ENCODE measurements at places on chromosomes 2 and 18.

GRCh38 chr2:94985636-94986035 lies 39.9 kb upstream of the MAL start:
- no peak for DNase-seq

DNA sequence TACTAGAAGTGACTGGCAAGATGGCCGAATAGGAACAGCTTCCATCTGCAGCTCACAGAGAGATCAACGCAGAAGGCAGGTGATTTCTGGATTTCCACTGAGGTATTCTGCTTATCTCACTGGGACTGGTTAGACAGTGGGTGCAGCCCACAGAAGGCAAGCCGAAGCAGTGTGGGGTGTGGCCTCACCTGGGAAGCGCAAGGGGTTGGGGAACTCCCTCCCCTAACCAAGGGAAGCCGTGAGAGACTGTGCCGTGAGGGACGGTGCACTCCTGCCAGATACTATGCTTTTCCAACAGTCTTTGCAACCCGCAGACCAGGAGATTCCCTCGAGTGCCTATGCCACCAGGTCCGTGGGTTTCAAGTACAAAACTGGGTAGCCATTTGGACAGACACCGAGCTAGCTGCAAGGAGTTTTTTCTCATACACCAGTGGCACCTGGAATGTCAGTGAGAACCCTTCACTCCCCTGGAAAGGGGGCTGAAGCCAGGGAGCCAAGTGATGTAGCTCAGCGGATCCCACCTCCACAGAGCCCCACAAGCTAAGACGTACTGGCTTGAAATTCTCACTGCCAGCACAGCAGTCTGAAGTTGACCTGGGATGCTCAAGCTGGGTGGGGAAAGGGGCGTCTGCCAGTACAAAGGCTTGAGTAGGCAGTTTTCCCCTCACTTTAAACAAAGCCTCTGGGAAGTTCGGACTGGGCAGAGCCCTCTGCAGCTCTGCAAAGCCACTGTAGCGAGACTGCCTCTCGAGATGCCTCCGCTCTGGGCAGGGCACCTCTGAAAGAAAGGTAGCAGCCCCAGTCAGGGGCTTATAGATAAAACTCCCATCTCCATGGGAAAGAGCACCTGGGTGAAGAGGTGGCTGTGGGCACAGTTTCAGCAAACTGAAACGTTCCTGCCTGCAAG lies 40.1 kb downstream of the PLEK start:
- no peak for DNase-seq

DNA sequence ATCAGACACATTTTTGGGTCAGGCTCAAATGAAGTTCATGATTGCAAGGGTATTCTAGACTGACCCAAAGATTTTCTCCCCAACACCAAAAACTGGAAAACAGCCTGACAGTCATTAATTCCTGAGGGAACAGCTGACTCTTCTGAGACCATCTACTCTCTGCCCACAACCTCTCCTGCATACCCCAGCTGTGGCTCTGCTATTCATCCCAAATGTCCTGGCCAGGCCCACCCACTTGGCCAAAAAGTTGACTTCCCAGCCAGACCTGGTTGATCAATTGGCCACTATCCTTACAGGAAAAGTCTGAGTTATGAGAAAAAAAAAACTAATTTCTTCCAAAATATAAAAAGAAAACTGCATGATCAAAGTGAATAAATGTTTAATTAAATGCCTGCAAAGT lies 103.8 kb upstream of the ST3GAL5 start:
- no peak for DNase-seq

GRCh38 chr2:10016802-10017258 lies 26.5 kb upstream of the KLF11 start:
- DNase-seq = no peak

- DNase-seq = no peak
Measured at GRCh38 chr2:97011977-97012569, 25.7 kb upstream of the FAM178B start.

DNA sequence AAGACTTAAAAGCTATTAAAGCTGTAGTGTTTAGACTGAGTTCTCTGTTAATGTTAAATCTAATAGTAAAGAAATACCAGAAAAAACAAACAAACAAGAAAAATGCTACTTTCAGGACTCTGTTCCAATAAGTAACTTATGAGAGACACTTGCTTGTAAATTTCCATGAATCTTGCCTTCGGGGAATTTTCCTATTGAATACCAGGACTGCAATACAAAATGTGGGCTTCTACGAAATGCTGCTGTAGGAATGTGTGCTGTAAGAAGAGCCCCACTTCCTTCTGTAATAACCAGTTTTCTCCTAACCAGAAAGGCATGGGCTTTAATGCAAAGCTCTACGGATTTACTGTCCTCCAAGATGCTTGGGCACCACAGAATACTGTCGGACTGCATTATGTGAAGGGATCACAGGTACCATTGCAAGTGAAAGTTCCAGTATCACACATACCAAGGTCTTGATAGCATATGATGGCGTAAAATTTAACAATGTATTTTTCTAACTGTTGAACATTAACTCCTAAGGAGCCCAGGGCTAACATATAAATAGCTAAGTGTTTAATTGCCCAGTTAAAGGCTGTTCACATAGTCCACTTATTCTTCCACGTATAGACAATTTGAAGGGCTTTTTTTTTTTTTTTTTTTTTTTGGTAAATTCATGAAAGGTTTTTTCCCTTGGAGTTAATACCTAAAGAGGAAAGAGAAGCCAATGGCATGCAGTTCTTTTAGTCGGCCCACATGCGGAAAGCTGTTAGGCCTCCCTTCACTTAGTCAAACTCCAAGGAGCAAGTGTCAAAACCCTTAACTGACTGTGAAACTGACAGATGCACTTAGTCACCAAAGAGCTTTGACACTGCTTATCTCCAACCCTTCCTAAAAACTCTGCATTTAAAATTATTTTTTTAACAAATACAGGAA lies 564.0 kb upstream of the POU3F3 start:
- DNase-seq = no peak

DNA sequence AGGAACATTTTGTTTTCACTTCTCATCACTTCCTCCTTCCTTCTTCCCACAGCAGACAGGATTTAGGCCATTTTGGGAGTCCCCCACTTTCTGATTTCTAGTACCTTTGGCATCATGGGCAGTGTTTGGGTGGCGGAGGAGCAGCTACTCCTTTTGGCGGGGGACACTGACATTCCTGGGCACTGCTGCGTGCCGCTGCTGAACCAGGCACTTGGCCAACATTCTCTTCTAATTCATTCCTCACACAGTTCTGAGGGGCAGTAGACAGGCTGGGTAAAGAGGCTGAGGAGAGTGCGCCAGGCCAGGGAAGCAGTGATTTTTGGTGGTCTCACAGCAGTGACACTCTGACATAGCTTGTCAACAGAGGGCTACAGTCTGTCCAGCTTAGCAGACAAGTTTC lies 270.2 kb downstream of the LOXHD1 start:
- no peak for DNase-seq

DNA sequence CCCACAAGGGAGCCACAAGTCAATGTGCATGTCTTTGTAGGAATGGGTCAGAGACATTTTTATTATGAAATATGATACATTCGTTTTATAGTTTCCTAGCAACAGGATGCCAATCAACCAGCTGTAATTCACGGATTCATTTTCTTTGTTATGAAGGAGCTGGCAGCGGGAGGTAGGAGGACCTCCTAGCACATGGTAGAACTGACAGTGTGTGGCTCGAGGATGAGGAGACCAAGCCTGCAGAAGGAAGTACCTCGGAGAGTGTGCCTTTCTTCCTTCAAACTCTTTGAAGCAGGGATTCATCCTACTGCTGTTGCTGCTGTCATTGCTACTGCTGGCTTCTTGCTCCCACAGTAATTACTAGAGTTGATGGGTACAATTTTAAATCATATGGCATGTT lies 504.8 kb upstream of the KLHL29 start:
- DNase-seq = no peak

GRCh38 chr2:46514738-46515137 lies 35.4 kb downstream of the TMEM247 start:
- no peak for DNase-seq

- no peak for DNase-seq
Measured at GRCh38 chr2:101860157-101860556, 131.6 kb upstream of the IL1R2 start.

- DNase-seq = no peak
Measured at GRCh38 chr2:190589008-190589407, 54.5 kb upstream of the NEMP2 start.

GRCh38 chr2:5495586-5495985 lies 196.6 kb upstream of the SOX11 start:
- no peak for DNase-seq

DNA sequence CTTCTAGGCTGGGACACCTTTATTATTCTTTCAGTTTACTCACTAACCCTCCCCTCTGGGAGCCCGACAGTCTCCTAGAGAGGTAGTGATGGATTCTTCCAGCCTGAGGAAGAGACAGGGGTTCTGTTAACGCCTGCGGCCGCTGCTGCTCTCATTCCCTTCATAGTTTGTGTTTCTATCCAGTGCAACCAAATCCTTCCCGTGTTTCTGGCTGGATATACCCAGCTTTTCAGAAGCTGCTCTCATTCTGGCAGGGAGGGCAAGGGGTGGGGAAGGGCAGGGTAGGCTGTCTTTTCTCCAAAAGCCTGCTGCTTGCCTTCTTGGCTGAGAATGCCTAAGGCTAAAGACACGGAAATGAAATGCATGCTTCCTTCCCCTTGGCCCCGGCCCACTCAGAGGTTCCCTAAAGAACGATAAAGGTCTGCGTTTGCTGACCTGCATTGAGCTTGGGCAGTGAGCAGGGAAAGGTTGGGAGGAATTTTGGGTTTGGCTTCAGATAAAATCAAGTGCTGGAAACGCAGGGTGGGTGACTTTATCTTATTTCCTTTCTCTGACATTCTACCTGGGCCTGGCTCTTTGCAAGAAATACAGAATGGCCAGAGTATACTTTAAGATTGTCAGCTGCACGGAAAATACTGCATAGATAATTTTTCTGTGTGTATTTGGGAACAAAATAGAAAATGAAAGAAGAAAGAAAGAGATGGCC lies 390.9 kb downstream of the NBAS start:
- no peak for DNase-seq

GRCh38 chr18:57346876-57347275 lies 5.5 kb upstream of the ST8SIA3 start:
- no peak for DNase-seq

GRCh38 chr2:105674859-105675541 lies 69.7 kb upstream of the NCK2 start:
- DNase-seq = no peak

- no peak for DNase-seq
Measured at GRCh38 chr2:73780237-73780582, 307 bp upstream of the DUSP11 start.

- no peak for DNase-seq
Measured at GRCh38 chr2:227132986-227133385, 31.0 kb downstream of the COL4A4 start.

DNA sequence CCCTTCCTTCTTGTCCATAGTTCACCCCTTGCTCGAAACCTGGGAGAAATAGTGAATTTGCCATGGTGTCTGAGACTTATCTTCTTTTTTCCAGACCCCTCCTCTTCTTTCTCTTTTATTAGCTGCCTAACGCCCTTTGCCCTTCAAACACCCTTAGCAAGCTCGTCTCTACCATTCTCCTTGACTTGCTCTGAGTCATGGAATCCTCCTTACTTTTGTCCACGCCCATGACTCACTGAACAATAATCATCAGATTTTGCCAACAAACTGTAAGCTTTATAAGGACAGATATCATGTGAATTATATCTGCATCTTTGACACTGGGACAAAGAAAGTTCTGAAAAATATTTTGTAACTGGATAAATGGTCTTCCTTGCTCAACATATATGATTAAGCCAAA lies 67.1 kb upstream of the CNTNAP5 start:
- no peak for DNase-seq

DNA sequence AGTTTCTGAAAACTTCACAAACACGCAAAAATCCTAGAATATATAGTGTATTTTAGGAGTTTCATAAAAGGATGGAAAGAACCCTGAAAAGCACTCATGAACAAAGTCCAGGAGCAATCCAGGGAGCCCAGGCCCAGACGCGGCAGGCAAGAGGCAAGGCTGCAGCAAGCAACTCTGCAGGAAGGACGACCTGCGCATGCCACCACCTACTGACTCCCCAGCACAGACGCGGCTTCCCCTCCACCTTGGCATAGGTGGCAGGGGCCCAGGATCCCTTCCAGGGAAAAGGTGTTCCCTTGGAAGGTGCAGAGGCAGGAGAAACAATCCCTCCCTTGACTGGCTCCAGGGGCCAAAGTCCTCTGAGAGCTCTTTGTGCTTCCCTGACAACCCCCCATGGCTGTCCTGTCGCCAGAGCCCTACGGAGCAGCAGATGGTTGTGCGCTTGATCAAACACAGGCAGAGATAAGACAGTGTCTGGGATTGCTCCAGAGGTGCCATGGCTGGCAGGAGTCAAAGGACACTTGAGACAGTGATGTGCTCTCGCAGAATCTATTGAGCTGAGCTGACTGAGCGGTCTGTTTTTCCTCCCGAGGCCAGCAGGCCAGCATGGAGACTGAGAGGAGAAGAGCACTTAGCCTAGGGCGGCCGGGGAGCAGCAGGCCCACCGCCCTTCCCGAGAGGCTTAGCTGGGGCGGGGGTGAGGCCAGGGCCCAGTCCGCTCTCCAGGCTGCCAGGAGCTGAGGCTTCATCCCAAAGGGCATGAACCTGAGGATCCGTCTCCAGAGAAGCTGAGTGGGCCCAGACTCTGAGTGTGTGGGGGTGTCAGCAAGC lies 10.8 kb upstream of the AMER3 start:
- DNase-seq = no peak

- DNase-seq = no peak
Measured at GRCh38 chr2:158487419-158487818, 30.7 kb downstream of the PKP4 start.

GRCh38 chr2:131394147-131394931 lies 30.4 kb upstream of the RAB6D start:
- DNase-seq = no peak

GRCh38 chr18:63878343-63878742 lies 9.2 kb upstream of the SERPINB2 start:
- no peak for DNase-seq

- no peak for DNase-seq
Measured at GRCh38 chr2:40352041-40352702, 99.7 kb downstream of the SLC8A1 start.

DNA sequence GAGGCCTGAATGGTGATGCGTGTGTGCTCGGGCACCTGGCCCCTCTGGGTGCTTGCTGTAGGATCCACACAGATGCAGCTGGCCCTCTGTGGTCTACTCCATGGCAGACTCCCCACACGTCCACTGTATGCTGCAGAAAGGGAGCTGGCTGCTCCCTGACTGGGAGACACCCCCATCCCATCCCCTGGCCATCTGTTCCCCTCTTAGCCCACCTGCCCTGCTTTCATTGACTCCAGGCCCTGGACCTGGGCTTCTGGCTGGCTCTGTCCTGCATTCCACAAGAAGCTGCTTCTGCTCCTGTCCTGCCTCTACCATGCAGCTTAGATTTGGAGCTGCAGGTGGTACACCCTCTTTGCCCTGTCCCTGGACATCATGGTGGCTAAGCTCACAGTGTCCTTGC lies 80.1 kb downstream of the FHOD3 start:
- no peak for DNase-seq

- DNase-seq = no peak
Measured at GRCh38 chr2:98505971-98506664, 61.5 kb downstream of the INPP4A start.

GRCh38 chr2:215347878-215348277 lies 36.0 kb downstream of the ATIC start:
- DNase-seq = no peak

GRCh38 chr2:197661626-197662025 lies 13.8 kb downstream of the RFTN2 start:
- no peak for DNase-seq
